Liver (tissue), 10 donors: ENCODE measurements at places on chromosomes 2 and 18.
A peak's percentile ranks its signal among the peaks of the same experiment; 100 is the strongest.

DNA sequence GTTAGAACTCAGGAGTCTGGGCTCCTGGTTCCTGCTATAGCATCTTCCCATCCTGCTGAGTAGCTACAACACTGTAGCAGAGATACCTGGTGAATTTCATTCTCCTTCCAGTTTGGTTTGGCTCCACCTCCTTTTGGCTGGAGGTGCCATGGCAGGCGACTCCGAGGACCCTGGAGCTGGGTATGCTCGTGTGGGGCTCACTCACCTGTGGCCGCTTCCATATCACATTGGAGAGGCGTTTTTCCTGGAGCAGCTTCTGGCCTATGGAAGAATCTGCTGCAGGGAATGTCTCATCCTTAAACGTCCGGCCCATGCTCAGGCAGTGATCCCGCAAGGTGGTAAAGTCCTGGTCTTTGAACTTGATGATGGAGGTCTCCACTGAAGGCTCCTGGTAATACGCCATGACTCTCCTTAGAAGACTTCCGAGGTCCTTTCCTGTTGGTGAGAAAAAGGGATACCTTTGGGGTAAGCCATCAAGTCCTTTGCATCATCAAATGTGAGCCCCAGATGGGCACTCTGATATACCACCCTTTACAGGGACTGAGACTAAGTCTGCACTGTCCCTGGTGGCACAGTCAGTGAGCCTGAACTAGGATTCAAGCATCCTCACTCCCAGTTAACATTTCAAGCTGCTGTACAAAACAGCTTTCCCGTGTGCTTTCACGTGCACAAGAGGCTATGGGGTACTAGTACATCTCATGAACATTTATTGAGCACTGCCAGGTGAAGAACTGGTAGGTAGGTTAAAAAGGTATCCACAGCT, 20.1 kb downstream of the CAPN13 start:
- peak; percentile 12 for DNase-seq

DNA sequence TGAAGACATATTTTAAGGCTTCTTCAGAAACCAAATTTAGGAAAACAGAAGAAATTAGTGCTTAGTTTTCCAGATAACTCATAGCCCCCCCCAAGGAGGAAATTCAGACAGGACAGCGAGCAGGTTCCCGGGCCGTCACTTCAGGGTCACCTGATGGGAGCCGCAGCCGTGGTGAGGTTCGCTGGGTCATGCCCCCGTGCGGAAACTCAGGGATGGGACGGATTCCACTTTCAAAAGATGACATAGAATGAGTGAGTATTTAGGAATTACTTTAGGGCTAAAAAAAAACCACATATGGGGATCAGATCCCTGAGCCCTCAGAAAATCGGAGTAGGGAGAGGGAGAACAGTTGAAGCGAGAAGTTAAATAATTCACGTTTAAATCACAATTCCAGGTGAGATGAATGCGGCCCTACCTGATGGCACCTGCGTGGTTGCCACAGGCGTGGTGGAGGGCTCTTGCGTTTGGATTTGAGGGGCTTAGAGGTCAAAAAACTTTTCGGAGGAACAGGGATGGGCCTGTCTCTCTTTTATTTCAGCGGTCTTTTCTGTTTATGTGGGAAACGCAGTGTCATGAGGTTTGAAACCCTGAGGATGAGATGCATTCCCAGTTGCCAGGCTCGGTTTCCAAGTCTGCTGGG, 114.4 kb downstream of the NFATC1 start:
- DNase-seq, result no peak

DNA sequence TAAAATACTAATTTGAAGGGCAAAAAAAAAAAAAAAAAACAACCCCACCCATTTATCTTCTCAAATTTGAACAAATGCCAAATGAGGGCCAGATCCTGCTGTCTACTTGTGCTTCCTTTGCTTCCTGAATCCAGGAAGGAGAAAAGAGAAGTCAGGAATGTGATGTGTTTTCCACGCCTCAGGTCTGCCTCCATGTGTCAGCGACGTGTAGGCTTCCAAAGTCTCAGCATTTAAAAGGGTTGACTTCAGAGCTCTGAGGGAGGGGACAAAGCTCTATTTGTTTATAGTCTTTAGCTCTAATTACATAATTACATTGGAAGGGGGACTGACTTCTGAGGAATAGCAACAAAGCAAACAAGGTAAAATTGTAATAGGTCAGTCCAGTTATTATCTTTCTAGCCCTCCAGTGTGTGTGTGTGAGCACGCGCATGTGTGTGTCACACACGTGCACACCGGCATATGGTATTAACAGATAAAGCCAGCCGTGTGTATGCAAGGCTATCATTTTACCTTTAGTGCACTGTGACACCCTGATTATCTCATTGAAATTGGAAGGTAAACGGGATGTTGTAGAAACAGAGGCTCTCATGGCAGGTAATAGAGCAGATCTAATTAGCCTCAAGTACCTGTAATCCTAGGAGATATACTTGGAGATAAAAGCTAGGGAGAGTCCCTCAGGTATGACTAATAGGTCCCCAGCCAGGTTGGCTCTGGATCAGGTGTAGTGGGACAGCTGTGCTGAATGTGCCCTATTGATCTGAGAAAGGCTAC, 911.4 kb upstream of the ZEB2 start:
- no peak for DNase-seq

- DNase-seq, result no peak
These were observed 48.9 kb downstream of the COPS8 start for GRCh38 chr2:237134321-237135230.

- DNase-seq, result peak; percentile 70
These were observed 340 bp downstream of the SLC40A1 start for GRCh38 chr2:189580241-189580651.

DNA sequence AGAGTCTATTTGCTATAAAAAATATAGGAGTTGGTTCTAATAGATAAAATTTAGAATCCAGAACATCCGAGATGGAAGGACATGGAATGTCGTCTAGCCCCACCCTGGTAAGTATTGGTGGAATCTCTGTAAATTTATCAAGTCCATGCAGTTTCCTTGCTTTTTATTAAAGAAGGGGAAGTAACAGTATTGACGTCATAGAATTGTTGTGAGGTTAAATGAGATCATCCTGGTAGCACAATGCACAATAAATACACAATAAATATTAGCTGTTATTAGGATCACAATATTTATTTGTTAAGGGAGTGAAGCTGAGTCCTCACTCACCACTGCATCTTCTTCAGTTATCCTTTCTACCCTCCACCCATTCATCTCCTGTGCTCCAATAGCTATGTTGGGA, 16.7 kb upstream of the TMEM177 start:
- no peak for DNase-seq

DNA sequence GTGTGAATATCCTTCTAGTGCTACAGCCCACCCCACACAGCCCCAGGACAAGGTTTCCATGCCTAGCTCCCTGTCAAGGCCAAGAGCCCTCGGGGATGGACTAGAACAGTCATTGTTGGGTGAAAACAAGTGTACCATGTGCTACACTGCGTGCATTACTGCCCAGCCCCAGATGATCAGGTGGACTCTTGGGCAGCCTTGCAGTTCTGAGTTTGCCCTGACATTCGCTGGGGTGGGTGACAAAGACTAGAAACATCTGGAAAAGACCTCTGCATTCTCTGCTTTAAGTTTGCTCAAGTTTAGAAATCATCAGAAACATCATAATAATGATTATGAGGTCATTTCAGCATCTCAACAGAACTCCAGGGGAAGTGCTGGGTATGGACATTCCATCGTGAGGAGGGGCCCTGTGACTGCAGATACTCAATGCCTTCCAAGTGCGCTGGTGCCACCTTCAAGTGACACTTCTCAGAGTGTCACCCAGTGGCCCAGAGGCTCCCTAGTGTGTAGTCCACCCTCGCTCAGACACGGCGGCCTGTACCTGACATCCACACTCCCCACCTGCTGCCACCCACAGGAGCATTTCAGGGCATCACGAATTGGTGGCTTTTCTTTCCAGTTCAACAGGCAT, 5.3 kb upstream of the PXDN start:
- no peak for DNase-seq

DNA sequence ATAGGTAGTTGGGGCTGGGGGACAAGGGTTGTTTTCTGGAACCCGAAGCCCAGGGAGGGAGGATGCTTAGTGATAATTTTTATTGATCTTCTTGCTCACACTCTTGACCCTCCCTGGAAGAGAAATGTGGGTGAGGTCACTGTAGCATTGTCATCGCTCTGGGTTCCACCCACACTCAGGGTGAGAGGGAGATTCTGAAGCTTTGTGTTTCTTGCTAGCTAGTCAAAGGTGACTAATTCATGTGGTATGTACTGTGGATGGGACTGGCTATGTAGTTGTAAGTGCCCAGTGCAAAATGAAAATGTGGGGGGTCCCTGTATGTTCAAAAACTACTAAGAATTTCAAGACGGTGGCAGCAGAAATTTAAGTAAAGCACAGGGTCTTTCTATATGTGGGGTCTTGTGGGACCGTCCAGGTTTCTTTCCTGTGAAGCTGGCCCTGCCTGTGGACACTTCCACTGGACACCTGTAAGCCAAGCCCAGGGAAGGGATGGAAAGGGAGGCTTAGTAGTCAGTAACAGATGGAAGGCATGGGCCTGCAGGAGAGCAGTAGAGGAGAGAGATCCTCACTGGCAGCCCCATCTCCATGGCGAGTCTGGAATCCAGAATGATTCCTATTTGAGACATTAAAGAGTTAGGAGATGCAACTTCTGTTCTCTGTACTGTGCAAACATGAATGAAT, 35.0 kb downstream of the TSN start:
- DNase-seq, result no peak

- DNase-seq, result no peak
These were observed 35.2 kb upstream of the CDH19 start for GRCh38 chr18:66638856-66639629.

- DNase-seq, result no peak
These were observed 137.5 kb upstream of the RNF152 start for GRCh38 chr18:62030091-62030985.

- no peak for DNase-seq
These were observed 65.6 kb downstream of the SH3RF3 start for GRCh38 chr2:109194620-109194937.

DNA sequence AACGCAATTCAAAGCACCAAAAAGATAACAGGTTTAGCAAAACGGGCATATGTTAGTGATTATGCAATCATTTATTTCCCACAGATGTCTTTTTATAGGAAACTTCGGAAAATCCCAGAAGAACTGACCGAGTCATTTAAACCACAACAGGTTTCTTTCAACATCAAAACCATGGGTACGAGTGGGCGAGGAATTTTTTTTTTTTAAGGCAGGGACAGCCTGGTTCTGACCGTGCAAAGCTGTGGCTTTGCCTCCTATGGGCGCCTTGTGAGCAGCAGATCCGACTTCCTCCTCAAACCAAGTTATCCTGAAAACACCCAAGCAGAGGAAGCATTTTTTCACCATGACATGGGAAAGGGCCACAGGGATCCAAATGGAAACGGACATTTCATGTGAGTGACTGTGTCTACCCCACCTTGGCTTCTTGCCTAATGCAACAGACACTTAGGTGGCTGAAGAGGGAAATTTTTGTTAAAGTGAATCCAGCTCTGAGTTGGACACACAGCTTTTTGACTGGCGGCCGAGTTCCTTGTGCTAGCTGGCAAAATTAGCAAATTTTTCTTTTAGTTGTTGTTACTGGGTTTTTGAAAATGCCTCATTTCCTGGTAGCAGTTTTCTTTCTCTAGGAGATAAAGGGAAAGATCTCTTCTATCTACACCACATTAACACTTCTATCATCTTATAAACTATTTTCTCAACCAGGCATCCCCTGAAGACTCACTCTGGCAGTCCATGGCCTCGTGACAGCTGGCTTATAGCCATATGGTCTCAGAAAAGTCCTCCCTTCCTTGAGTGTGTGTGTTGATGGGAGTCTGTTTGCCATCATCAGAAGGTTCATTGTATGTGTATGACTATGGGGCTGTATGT, 487.4 kb upstream of the ZEB2 start:
- no peak for DNase-seq

DNA sequence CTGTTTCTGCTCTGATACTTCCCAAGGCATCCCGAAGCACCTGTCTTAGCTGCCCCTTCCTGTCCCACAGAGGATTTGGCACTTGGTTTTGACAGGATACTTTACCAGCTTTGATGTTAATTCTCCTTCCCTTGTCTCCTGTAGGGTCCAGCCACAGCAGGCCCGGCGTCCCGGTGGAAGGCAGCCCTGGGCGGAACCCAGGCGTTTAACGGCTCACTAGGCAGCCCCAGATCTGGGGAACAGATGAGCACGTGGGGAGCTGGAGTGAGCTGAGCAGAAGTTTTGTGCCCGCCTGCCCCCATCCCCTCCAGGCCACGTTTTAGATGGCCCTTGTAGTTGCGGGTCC, 11.4 kb downstream of the ANKRD23 start:
- DNase-seq, result no peak

GRCh38 chr2:85405201-85406059, 4.7 kb downstream of the CAPG start:
- DNase-seq, result no peak

GRCh38 chr2:86256300-86256699, 57.0 kb downstream of the MRPL35 start:
- DNase-seq, result no peak

- no peak for DNase-seq
These were observed 9.0 kb upstream of the CDK15 start for GRCh38 chr2:201797175-201797840.

GRCh38 chr2:175366815-175367214, 185.3 kb upstream of the ATP5MC3 start:
- DNase-seq, result no peak

DNA sequence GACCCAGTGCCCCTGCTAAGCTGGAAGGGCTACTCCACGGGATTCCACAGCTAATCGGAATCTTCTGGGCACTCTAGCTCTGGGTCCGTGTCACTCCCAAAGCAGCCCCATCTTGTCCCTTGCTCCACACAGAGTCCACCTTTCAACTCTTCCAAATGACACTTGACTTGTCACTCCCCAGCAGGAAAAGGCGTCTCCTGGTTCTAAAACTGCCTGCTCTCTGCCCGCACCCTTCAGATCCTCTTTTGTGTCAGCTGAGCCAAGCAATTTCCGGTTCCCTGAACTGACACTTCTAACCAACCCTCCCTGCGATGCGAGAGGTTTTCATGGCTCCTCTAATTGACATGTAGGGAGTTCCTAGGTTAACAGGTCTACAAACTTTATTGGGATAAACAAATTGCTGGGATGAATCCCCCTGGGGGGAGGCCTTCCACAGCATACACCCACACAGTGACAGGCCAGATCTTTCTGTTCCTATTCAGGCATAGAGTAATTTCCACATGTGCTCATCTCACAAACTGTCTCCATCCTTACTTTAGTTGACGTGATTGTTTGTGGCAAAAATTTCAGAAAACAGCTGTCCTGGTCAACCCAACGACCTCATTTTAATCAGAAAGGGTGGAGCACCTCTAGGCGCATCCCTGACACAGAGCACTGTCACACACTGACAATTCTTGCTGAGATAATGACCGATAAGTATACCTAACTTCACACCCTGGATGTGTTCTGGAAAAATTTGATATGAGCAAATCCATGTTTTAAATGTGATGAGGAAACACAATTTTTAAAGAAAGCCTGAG, 104.9 kb downstream of the RBMS1 start:
- DNase-seq, result no peak

GRCh38 chr2:131039535-131039907, 53.7 kb downstream of the FAM168B start:
- DNase-seq, result peak; percentile 25
